Nephron progenitor cell (in vitro differentiated cells): ENCODE measurements at places on chromosomes 7 and 10.

DNA sequence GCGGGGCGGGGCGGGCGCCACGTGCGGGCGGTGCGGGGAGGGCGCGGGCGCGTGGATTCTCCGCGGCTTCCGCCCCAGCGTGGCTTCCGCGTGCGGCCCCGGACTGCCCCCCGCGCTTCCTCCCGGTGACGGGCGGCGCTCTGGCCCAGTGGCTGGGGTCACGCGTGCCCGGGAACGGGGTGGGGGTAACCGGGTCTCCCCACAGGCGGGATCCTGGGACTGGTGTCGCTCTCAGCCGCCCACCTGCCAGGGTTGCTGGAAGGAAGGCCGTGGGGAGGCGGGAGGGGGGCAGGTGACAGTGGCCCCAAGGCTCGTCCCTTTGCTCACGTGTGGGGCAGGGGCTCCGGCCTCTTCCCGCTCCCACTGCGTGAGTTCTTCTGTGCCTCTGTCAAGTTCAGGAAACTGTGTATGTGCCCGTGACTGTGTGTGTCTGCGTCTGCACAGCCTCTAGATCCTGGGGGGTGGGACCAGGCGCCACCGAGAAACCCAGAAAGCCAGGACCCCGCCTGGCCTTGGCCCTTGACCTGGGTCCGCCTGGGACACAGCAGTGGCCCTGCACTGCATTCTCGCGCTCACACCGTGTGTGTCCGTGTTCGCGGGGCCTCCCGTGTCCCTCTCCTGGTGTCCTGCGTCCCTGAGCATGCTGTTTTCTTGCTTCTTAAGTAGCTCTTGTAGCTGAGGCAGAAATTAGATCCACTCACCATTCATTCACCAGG lies 919 bp downstream of the MAFK start:
- peak; percentile 48 for DNase-seq

DNA sequence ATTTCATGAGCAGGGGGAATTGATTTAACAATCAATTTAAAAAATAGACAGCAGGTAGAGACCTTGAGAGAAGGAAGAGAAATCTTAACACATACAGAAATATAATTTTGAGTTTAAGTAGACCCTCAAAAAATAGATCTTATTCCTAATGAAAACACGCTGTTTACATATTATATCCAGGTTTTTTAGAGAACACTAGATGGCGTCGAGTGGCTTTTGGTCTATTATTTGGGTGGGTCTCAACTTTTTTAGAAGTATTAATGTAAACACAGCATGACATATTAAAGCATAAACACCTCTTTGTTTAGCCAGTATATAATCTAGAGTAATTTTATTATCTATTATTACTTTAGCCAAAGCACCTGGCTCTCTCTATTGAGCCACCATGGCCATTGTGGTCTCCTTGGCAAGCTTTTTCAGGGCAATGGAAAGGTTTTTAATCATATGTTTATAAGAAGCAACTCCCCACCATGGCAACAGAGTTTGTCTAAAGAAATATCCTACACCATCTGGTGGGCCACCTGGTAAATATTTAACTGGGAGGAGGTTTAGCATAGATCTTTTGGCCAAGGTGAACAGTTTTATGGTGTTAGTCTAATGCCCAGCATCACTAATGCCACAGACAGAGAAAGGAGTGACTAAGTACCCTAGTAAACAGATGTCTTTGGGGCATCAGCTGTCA lies 59.7 kb upstream of the PRSS1 start:
- no peak for DNase-seq

DNA sequence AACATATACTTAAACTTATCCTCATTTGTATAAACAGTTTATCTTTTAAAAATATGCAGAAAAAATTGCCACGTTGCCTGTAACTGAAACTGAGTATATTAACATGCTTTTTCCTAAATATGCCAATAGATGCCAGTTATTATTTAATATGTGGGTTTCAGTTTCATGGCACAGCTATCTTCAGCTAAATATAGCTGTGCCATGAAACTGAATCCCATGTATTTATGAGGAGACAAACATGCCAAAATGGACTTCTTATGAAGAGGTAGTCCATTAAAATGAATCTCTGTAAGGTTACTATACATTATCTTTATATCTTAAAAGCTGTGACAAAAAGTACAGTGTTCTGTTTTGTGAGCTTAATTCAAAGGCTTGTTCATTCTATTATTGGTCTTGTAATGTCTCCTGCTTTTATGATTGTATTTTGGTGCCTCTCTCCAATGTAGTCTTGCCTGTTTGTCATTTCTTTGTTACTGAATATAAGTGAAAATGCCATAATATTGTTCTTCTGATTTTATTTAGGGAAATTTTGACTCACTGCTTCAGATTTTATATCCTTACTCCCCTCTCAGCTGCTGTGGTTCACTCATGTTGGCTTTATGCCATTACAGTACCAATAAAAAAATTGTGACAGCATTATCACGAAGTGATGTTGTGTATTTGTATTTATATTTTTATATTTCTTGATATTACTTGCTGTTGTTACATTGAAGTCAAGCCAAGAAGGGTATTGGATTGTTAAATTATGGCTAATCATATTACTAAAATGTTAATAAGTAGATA lies 34.3 kb upstream of the CACNA2D1 start:
- DNase-seq = no peak

DNA sequence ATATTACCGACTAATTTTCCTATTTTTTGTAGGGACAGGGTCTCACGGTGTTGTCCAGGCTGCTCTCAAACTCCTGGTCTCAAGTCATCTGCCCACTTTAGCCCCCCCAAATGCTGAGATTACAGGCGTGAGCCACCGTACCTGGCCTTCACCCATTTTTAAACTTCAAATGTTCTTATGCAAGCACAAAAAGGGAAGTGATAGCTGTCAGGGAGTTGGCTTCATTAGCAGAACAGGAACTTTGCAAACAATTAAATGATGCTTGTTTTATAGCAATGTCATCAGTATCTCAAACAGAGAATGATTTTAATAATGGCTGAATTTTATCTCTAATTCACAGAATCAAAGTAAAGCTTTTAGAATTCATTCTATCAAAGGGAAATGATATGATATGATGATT lies 49.8 kb upstream of the FAM171A1 start:
- no peak for DNase-seq

- no peak for DNase-seq
Observed at GRCh38 chr7:13541326-13541725, 448.1 kb downstream of the ETV1 start.

- DNase-seq = no peak
Observed at GRCh38 chr10:43287056-43288007, 20.5 kb upstream of the RASGEF1A start.

- no peak for DNase-seq
Observed at GRCh38 chr10:78540355-78541076, 506.9 kb downstream of the RPS24 start.

GRCh38 chr7:14825912-14826311 lies 76.6 kb downstream of the DGKB start:
- no peak for DNase-seq

- no peak for DNase-seq
Observed at GRCh38 chr10:25867321-25867720, 66.7 kb upstream of the MYO3A start.

- DNase-seq = no peak
Observed at GRCh38 chr10:112052166-112052565, 131.4 kb downstream of the GPAM start.

- no peak for DNase-seq
Observed at GRCh38 chr7:36460811-36461429, 71.3 kb downstream of the ANLN start.

DNA sequence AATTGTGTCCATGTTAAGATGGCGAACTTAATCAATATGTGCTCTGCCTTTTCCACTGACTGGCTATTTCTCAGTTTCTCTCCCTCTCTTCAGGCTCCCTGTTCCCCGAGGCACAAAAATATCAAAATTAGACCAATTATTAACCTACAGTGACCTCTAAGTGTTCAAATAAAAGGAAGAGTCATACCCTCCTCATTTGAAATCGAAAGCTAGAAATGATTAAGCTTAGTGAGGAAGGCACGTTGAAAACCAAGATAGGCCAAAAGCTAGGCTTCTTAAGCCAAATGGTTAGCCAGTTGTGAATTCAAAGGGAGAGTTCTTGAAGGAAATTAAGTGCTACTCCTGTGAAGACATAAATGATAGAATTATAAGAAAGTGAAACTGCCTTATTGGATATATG lies 81.1 kb upstream of the MBL2 start:
- no peak for DNase-seq

DNA sequence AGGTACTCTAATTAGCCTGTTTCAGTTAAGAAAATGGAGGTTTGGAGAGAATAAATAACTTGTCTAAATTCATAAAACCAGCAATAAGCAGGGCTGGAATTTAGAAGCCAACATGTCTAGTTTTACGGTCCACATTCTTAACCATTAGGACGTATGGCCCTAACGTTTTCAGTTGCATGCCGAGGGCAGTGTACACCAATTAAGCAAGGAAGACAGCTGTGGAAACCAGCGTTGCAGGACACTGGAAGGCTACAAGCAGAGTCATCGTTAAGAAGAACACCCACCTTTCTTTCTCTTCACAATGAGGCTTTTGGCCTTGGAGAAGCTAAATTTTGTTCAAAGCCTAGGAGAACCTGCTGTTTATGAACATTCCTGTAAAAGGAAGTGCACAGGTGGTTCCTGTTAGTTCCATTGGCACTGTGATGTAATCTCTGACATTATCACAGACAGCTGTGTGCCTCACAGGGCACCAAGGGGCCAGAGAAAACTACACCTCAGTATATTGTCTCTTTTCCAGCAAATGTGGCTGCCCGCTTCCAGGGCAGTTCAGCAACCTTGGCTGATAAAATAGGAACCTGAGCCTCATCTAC lies 21.0 kb downstream of the MPP7 start:
- no peak for DNase-seq

- no peak for DNase-seq
Observed at GRCh38 chr10:71868192-71868697, 17.2 kb upstream of the PSAP start.

- DNase-seq = no peak
Observed at GRCh38 chr7:75667938-75668337, 70.8 kb downstream of the HIP1 start.

DNA sequence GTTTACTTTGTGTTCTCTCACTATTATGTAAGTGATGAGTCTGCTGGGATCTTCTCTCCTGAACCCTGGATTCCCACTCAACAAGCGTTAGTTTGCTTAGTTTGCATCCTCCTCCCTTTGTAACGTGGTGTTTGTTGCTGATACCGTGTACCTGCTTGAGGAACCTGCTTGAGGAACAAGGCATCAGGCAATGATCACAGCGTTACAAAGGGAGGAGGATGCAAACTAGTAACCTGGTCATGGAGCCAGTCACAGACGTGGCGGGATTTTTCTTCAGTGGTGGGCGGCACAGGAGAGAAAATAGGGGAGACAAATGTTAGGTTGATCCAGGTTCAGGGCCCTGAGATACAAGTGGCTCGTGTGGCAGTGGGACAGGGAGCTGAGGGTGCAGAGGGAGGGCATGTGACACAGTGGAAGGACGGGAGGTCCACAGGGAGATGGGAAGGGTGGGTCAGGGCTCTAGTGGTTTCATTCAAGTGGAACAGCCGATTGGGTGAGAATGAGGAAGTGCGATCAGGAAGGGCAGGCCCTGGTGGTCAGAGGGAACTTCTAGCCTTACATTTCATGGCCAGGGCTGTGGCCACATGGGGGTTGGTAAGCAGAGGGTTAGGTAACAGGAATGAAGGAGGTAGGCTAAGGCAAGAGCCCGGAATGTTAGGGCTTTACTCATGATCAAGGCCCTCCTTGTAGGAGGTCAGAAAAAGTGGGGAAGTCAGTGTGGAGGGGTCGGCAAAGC lies 38.0 kb downstream of the SNX10 start:
- no peak for DNase-seq

- DNase-seq = no peak
Observed at GRCh38 chr10:10259013-10259412, 758.7 kb upstream of the CELF2 start.

- DNase-seq = no peak
Observed at GRCh38 chr7:105689067-105689819, 108.0 kb upstream of the EFCAB10 start.

DNA sequence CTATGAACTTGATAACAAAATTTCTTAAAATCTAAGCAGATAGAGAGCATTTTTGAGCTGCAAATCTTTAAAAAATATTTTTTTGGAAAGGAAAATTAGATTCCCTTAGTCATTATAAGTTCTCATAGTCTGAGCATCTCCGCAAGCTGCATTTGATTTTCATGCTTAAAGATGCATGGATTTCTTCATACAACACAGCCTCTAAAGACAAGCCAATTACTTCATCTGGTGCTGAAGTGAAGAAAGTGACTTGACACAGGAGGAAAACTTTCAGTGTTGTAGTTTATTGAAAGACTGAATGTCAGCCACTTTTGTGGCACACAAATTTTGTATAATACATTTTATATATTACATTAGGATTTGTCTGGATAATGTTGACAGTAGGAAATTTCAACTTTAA lies 22.5 kb downstream of the SEMA3D start:
- no peak for DNase-seq

- DNase-seq = no peak
Observed at GRCh38 chr7:138945821-138946220, 35.4 kb downstream of the KIAA1549 start.

GRCh38 chr7:81709836-81710235 lies 60.0 kb downstream of the HGF start:
- no peak for DNase-seq

GRCh38 chr10:129272866-129273650 lies 194.0 kb upstream of the MGMT start:
- DNase-seq = no peak

GRCh38 chr10:103510791-103511752 lies 17.6 kb downstream of the NEURL1 start:
- DNase-seq = no peak

GRCh38 chr10:20871970-20872369 lies 25.1 kb downstream of the NEBL start:
- no peak for DNase-seq
